ENCODE measurements at places on chromosomes 1 and 21.

DNA sequence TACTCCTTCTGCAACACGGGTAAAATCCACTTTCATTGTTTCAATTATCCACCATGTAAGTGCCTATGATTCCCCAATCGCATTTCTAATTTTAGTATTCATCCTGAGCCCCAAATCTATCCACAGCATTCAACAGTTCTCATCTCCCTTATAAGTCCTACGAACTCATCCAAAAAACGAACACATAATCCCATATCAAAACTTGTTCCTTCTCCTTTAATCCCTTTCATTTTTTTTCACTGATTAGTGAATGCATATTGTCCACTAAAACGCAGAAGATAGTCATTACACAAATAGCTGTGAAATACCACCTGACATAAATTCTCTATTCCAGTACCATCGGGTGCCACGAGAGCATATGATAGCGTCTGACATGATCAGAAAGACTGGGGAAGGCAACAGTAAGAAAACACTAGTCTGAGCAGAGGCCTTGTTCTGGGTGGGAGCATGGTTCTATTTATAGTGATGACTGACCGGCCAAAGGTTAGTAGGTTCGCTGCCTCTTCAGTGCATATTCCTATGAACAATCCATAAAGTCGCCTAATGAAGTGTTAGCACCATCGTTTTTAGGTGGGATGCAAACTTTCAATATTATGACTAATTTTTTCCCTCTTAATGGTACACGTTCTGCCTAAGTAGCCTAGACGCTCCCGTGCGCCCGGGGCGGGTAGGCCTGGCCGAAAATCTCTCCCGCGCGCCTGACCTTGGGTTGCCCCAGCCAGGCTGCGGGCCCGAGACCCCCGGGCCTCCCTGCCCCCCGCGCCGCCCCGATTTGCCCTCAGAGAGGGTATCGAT is 648 bp downstream of the ATP5PF start:
- DNase-seq = peak; percentile 40

DNA sequence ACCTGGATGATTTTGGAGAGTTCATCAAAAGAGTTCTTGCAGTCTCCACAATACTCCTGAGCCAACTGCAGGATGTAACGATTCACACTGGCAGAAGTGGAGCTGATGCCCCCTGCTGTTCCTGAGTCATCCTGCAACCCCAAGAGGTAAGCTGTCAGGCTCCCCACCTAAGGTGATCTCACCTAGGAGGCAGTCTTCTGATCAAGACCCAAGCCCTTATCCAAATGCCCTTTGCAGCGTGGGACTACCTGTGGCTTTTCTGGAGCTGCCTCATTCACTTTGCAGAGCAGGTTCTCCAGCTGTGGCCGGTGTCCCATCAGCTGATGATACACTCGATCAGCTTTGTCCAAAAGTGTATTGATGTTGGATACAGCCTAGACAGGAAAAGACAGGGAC is 96.4 kb downstream of the UBR4 start:
- no peak for DNase-seq

DNA sequence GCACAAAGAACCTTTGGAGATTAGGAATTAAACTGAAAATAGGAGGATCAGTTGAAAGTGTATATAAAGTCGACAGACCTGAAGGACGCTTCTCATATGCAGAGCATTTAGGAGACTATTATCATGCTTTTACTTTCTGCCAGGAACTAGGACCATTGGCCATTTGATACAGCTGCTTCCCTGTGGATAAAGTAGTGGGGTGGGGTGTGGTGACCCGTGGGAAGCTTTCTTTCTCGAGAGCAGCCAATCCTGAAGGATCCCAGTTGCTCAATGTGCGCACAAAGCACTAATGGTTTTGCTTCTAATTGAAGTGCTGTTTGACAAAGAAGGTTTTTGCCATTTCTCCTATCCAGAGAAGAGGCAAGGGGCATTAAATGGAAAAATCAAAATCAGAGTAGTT is 14.9 kb upstream of the CD55 start:
- DNase-seq = no peak

GRCh38 chr1:99737016-99737415 is 29.4 kb downstream of the FRRS1 start:
- peak; percentile 79 for DNase-seq

- no peak for DNase-seq
These were observed 31.9 kb upstream of the COL6A2 start for GRCh38 chr21:46065914-46066551.

DNA sequence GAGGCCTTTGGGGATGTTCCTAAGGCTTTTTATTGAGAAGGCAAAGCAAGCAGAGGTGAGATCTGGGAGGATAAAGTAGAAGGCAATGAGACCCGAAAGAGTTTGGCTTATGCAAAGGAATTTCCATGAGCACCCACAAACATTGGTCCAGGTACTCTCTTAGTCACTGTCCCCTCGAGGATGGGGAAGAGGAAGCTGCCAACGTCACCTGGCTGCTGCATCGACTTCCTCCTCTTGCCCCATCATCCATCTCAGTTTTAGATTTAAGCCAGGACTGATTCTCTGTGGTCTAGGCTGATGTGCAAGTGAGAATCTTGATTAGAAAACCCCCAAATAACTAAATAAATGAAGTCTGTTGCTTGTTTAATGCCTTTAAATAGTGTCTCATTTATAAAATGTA is 28.7 kb downstream of the RUNX1 start:
- DNase-seq = no peak

DNA sequence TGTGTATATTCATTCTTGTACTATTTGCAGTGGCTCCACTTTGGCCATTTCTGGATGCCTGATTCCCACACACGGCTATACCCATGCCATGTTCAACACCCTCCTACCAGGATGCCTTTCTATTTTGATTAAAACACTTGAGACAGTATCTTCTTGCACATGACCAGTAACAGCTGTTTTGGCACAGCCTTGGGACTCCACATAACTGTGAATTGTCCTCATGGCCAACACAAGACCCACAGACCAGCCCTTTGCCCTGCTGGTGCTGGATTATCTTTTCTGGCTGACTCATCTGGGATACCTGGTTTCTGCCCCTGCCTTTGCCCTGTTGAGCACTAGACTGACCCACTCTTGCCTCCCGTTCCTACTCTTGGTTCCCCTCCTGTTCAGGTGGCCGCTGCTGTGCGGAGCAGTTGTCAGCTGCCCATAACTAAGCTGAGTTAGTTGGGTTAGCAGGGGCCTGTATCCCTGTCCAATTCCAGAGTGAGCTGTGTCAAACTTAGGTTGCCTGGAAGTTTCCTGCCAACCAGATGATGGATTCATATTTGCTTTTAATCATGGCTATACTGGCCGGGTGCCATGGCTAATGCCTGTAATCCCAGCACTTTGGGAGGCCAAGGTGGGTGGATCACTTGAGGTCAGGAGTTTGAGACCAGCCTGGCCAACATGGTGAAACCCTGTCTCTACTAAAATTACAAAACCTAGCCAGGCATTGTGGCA is 10.8 kb upstream of the EYA3 start:
- DNase-seq = no peak

DNA sequence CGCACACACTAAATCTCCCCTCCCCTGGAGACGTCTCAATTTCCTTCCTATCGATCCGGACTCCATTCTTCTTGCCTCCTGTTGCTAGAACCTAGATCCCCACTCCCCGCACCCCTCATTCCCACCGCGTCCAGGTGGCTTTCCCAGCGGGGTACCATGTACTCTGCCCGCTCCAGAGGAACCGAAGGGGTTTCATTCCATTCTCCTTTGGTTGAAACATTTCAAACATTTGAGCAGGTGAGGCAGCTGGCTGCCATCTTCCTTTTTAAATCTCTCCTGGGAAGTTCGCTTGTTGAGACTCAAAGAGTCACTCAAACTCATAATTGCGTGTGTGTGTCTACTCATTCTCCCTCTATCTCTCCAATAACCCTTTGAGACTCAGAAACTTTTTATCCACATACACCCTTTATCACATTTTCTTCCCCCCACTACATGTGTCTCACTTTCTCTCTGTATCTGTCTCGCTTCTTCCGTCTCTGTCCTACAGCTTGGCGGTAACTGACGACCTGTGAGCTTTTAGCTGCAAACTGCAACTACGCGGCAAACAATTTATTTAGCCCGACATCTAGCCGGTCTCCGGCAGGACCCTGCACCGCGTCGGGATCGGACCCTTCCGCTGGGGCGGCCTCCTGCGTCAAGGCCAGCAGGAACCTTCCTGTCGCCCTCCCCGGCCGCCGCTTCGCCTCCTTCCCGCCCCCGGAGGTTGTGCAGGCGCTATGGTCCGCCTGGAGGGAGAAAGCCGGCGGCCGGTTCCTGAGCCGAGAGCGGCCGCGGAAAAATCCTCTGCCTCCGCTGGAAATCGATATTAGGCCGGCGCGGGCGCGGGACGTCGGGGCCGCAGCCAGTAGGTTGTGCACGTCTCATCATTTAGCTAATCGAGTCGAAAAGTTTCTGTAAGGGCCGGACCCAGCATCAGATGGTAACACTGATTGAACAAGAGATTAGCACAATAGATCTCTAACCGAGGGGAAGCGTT is 3.0 kb upstream of the FOXD3 start:
- DNase-seq = no peak
